Stimulated activated CD4-positive, alpha-beta T cell treated with anti-CD3 and anti-CD28 coated beads, Interleukin-4, amount 100 ng/mL, for 48 hours (primary cell): ENCODE measurements at places on chromosomes 3 and 15.
A peak's percentile ranks its signal among the peaks of the same experiment; 100 is the strongest.

DNA sequence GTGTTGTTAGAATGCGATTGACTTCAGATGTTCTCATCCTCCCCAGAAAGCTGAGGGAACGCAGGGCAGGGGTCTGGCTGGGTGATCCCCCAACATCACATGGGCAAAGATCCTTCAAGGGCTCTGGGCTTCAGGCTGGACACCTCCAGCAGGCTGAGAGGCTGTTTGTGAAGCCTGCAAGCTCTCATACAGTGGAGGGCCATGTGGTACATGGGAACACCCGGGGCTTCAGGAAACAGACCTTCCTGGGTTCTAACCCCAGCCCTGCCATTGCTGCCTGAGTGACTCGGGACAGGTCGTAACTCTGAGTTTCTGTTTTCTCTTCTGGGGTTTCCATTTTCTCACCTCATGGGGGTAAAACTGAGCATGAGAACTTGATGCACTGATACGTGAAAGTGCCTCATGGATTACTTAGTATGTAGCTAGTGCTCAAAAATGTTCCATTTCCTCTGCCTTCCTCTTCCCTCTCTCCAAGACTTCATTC, 81.2 kb downstream of the TLE3 start:
- no peak for DNase-seq

DNA sequence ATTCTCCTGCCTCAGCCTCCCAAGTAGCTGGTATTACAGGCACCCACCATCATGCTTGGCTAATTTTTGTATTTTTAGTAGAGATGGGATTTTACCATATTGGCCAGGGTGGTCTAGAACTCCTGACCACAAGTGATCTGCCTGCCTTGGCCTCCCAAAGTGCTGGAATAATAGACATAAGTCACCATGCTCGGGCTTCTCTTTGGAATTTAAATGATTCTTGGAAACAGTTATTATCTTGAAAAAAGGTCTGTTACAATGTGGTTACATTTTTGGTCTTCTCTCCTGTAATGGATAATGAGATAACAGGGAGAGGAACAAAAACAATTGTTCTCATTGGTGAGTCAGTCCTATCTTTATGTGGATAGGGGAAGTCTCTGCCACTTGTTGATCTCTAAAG, 59.8 kb upstream of the AADACL2 start:
- no peak for DNase-seq

- no peak for DNase-seq
Observed at GRCh38 chr3:49665822-49666519, 8.2 kb upstream of the APEH start.

DNA sequence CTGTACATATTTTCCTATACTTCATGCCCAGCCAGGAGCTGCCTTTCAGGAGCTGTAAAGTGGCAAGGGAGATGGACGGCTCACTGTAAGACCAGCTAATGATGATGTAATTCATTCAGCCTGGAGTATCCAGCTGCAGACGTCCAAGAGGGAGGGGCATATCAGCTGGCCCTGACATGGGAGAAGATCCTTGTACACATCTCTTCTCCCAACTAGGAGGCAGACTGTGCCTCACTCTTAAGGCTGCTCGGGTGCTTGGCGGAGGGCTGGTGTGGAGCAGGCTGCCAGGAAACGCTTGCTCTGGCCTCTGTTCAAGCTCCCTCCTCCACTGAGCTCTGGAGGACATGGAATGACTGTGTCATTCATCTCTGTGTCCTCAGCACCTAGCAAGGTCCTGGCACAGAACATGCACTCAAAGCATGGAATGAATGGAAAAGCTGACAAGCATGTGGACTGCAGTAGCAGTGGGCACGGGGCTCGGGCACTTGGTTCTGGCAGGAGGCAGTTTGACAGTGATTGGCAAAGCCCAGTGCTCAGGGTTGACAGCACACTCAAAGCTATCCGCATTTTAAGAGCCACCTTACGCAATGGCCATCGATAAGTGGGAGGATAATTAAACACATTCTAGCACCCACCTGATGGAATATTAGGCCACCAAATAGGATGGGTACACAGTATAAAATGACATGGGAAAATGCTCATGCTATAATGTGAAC, 72.4 kb downstream of the TBC1D2B start:
- no peak for DNase-seq

DNA sequence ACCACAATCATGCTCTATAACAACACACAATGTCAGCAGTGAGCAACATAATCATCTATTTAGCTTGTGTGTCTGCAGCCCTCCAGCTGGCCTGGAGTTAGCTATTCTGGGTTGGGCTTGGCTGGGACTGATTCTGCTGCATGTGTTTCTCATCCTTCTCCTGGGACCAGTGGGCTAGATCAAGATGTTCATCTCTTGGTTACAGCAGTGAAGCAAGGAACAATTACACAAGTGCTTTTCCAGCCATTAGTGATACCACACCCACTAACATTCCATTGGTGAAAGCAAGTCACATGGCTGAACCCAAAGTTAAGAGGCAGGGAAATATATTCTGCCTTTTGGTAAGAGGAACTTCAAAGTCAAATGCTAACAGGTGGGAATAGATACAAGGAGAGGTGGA, 14.6 kb downstream of the NUDT16 start:
- DNase-seq, result no peak

DNA sequence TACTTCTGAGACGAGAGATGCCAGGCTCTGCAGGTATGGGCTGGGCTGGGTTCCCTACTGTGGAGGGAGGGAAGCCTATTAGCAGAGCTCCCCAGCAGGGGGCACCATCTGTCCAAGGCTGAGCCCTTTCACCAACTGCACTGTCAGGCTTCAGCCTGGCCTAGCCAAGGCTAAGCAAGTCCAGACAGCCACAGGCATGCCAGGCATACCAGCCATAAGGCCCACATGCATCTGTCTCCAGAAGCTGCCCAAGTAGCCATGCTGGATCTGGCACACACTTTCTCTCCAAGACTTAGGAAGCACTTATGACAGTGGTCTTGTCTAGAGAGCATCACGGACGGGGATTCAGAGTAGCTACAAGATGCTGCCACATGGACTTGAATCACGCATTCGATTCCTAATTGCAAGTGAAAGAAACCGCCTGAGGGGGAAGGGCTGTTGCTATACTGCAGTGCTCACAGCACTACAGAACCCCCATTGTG, 28.3 kb downstream of the RUVBL1 start:
- peak; percentile 77 for DNase-seq

DNA sequence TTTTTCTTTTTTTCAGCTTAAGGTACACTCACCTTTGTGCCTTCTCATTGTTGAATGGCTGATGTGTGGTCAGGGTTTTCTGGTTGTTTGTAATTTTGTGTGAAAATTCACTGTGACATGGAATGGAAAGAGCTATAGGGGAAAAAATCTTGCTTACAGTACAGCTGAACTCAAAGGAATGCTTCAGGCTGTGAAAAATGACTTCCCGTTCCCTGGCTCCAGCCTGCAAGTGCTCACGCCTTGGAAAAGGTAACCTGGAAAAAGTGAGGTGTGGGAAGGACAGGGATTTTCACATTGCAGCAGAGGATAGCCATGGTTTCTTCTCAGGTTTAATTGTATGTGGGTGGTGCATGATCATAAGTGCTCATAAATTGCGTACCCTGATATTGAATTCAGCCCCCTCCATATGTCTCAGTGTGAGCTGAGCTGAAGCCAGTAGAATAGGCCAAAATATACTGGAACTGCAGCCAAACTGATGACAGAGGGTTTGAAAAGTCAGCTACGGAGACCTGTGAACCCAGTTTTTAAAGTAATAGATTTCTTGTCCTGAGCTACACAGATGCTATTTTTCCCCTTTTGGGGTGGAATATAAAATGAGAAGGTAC, 228.7 kb upstream of the RASGRP1 start:
- DNase-seq, result no peak

DNA sequence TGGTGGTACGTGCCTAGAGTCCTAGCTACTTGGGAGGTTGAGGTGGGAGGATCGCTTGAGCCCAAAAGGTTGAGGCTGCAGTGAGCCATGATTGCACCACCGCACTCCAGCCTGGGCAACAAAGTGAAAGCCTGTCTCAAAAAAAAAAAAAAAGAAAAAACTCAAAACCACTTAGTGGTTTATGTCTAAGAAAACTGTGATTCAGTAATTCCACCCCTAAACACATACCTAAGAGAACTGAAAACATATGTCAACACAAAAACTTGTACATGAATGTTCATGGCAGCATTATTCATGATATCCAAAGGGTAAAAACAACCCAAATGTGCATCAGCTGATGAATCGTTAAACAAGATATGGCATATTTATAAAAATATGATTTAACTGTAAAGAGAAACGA, 14.3 kb downstream of the SPG21 start:
- DNase-seq, result no peak

DNA sequence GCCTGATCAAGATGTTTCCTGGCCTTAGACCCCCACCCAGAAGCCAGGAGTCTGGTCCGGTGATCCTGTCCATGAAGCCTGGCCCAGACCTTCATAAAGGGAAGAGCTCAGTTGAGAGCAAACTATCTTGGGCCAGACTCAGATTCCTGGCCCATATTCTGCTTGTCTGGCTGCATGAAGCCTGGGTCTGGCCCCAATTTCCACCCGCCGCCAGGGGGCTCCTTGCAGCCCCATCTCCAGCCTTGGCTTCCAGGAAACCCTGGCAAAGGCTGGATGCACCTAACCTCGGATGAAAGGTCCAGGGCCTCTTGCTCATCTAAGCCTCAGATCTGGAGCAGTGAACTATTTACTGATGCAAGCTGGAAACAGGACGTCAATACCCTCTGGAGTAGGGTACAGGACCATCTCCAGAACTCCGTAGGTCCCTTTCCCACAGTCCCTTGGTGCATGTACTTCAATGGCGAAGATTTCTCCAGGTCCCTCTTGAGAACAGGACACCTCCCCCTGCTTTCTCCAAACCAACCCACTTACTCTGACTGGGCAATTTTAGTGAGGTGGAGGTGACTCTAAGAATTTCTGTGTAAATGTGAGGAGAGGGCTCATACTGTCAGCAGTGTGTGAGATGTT, 5.6 kb downstream of the FOXL2 start:
- DNase-seq, result no peak
